ENCODE measurements at places on chromosomes 11 and 22.
A peak's percentile ranks its signal among the peaks of the same experiment; 100 is the strongest.

GRCh38 chr11:61969391-61969758 is 1.9 kb upstream of the FTH1 start:
- DNase-seq, result no peak

DNA sequence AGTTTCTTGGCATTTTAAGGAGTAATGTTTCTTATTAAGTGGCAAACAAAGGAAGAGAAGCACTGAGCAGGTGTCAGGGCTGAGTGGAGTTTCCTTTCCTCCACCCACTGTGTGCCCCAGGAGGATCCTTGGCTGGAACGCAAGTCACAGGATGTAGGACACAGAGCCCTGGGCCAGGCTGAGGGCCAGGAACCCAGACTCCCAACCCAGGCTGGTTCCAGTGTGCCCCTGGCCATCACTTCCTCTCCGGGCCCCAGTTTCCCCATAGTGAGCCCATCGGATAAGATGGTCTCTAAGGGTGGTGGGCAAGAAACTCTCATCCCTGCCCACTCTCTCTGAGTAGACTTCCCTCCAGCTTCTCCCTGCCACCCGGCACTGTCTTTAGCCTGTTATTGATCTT is 45.3 kb downstream of the LMO1 start:
- no peak for DNase-seq

- DNase-seq, result no peak
Observed at GRCh38 chr11:104819107-104819506, 79.2 kb downstream of the CASP12 start.

- peak; percentile 91 for DNase-seq
Observed at GRCh38 chr11:77559686-77560401, 29.9 kb upstream of the AQP11 start.

All from choroid plexus epithelial cell (primary cell).